ENCODE measurements at places on chromosomes 3 and 15.

- no peak for DNase-seq
Measured at GRCh38 chr3:73203101-73203500, 141.6 kb downstream of the EBLN2 start.

DNA sequence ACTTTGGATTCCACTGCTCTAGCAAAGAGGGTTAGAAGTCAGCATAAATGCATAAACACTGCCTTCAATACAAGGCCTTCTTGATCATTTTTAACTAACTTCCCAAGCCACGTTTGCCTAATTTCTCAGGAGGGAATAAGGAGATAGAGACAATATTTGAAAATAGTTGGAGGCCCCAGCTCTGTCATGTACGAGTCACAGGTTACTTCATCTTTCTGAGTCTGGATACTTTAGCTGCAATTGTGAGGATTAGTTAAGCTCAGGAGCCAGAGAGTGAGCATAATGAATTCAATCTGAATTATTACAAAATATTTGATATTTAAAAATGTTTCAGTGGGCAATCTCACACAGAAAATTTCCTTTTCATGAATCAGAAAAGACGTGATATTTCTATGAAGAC is 298.9 kb downstream of the SHOX2 start:
- DNase-seq: no peak

- DNase-seq: no peak
Measured at GRCh38 chr15:31162721-31163510, 61.4 kb upstream of the TRPM1 start.

DNA sequence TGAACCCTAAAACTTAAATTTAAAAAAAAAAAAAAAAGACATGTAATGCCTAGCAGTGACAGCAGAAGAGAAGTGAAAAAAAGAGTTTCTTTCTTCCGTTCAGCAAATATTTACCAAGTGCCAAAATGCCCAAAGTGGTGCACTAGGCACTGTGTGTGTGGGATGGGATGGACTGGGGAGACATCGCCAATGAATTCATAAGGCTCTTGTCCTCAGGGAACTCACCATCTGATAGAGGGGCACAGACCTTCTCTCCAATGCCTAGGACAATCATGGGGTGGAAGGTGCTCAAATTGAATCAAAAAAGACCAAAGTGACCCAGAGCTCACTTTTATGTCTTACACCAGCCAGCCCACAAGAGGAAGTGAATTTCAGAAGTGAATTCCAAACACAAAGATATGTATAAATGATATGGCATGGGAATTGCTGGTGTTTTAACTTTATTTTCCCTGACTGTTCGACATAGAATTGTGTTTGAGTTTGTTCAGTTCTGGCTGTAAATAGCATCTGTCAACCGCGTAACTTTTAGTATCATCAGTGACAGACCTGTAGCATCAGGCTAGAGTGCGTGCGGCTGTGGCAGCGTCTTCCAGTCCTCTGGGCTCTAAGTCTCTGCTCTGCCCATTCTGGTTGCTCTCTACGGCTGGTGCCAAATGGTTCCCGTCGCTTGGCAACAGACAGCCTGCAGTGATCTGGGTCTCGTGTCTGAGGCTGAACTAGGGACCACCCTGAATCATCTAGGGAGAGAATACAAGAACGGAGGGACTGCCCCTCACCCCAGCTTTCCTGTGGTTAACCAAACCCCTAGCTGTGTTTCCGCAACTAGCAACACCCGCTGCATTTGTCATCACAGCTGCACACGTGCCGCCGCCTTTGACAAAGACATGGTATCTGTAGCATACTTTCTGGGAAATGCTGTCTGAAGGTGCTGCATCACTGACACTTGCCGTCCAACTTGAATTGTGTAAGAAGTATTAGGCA is 154.0 kb upstream of the THBS1 start:
- peak; percentile 73 for DNase-seq

- peak; percentile 52 for DNase-seq
Measured at GRCh38 chr3:16813336-16813735, 71.4 kb upstream of the PLCL2 start.

GRCh38 chr3:148957586-148957985 is 33.8 kb upstream of the GYG1 start:
- DNase-seq: peak; percentile 34

- DNase-seq: peak; percentile 61
Measured at GRCh38 chr3:41202834-41203345, 3.6 kb downstream of the CTNNB1 start.

GRCh38 chr3:88807491-88808105 is 299.8 kb upstream of the EPHA3 start:
- DNase-seq: no peak

DNA sequence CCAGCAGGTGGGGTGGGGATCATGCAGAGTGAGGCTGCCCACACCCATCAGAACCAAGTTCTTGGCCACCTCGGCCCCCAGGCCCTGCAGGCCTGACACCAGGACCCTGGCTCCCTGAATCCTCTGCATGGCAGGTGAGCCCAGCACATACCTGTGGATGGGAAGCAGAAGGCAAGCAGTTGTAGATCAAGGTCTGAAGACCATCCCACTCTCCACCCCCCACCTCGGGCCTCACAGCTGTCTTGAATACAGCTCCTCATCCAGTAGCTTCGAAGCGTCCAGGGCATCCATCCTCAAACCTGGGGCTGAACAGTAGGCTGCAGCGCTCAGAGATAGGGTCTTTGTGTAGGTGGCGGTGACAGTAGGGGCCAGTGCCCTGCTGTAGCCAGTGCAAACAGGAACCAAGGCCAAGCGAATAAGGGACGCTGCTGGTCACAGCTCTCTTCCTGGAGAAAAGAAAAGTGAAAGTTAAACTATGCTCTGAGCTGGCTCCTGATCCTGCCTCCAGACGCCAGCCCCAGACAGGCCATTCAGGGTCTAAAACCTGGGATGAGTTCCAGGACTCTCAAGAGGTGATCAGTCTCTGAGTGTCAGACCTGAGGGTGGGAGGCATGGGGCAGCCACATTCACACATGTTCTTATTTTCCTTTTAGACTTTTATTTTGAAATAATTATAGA is at the start of gene UBA7:
TSS of gene UBA7 (minus strand) at position 457 of the 678 bp plus-strand sequence. CDS start at position 291, 166 bp downstream.
- DNase-seq: no peak

DNA sequence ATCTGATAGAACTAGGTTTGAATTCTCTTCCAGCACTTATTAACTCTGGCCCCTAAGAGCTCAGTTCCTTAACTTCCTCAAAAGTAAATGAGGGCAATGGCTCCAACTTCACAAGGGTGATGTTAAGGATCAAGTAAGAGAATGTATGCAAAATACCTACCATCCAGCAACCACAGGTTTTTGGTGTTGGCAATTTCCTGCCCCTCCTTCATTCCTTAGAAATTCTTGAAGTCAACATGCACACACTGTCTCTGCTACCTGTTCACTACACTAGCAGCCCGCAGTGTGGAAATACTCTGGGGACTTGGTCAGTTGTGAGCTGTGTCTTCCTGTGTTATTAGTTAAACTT is 5.0 kb downstream of the ZBED2 start:
- DNase-seq: no peak

GRCh38 chr3:42351207-42351606 is 59.2 kb downstream of the LYZL4 start:
- no peak for DNase-seq

DNA sequence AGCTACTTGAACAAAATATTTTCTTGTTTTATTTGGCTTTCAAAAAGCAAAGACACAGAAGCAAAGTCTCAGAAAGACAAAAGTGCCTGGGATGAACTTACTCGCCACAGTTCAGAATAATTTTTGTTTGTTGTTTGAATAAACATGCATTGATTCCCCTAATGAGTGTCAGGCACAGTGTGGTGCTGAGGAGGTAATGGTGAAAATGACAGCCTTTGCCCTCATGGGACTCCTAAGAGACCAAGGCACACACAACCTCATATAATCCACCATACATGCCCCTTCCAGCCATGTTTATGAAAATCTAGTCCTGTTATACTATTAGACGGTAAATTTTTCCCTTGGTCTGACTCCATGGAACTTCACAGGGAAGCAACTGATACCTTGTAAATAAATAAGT is 2.5 kb downstream of the GOLIM4 start:
- DNase-seq: no peak

- DNase-seq: no peak
Measured at GRCh38 chr3:197204736-197205135, 93.7 kb downstream of the DLG1 start.

- peak; percentile 26 for DNase-seq
Measured at GRCh38 chr3:178002113-178002512, 534.1 kb upstream of the KCNMB2 start.

DNA sequence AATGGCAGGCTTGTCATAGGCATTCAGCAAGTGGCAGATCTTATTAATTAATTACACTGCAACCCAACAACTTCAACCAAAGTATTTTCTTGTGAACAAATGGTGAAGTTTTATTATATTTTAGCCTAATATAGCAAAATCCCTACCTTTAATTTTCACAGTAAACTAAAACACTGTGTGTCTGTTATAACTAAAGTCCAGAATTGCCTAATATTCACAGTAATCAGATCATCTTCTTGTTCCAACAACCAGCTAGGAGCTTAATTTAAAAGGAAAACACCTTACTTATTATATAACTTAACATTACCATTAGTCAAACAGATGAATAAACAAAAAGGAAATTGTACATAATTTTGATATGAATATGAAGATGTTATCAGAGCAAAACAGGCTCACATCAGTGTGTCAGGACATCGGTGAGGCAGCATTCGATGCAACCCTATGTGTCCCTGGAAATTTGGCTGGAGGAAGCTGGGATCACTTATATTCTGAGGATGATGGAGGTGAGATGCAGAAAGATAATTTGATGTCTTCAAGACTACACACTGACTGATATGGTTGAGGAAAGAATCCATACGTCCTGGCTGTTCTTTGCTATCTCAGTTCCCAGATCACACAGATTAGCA is 189.3 kb upstream of the EIF1B start:
- no peak for DNase-seq

DNA sequence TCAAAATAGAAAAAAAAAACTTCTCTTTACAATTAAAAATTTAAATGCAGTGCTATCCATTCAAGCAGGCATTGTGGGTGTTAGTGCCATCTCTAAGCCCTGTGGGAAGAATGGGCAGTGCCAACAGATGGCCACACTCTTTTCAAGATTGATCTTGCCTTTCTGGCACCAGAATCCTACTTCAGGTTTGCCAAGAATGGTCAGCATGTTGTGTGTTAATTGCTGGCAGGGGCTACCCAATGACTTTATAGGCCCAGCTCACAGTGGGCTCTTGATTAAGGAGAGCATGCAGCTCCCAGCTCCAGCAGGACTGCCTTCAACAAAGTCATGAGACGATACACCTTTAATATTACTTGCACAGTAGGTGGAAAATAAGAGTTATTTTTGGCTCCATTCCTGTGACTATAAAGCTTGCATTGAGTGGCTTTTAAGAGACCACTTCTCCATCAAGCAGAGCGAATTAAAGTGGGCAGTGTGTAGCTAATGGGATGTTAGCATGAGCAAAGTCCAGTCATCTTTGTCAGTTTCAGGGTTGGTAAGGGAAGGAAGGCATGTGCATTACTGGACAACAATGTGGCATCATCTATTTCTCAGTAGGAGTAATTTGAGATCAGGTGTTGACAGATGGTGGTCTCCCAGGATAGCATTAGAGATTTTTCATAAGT is 476.8 kb downstream of the C3orf38 start:
- peak; percentile 95 for DNase-seq

DNA sequence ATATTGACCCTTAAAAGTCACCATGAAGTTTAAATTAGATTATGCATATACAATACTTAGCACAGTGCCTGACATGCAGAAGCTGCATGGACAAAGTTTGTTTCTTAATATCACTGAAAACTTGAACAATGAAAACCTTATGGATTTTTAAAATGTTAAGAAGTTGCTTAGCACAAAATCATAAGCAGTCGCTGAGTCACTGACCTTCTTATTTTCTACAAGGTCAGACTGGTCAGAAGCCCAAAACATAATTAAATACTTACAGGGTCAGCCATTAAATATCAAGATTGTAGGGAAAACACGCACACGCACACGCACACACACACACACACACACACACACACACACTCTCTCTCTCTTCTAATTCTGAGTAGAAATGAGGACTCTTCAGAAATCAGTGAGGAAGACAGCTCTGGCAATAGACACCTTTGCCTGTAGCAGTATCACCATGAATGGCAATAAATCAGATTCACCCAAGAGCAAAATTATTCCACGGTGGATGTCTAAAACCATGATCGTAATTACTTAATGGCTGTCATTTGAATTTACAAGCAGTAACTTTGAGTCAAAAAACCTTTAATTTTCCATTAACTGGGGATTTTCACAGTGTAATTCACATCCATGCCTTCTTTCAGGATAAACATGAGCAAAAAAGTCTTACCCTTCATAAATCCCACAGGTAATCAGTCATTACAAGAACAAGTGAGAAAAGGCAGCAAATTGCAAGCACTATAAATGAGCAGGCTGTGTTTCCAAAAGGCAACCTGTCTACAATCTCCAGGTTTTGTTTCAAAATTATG is 147.5 kb downstream of the OSBPL10 start:
- DNase-seq: no peak

- DNase-seq: peak; percentile 80
Measured at GRCh38 chr3:4083225-4084015, 219.7 kb upstream of the SETMAR start.

DNA sequence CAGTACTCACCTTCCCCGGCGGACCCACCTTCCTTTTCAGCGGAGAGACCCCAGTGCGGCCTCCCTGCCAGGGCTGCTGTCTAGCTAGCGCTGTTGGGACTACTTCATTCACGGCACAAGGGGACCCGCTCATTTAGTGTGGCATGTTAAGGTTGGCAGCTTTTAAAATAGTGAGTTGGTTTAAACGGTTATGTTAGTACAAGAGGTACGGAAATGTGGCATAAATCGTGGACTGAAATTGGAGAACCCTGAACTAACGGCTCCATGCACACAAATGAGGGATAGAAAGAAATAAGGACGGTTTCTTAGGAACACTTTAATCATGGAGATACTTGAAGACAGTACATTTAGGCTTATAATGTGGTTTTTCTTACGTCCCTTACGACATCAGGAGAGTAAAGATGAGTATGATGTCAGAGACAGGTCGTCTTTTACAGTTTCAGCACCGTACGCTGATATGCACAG is 752 bp downstream of the CEP63 start:
- peak; percentile 63 for DNase-seq

DNA sequence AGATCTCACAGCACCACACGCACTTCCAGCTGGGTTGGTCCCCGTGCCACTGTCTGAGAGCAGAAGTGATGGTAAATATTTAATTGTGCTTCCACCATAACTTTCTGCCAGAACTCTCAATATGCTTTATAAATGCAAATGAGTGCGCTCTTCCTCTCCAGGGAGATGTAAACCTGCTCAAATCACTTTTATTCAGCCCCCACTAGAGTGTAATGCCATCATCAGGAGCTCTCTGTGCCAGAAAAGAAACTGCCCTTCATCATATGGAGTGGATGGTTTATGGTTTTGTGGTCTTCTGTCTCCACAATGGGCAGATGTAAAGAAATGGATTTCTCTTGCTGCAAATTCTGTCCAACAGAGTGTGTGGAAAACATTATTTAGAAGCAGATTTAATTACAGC is 127.0 kb downstream of the EPHB1 start:
- no peak for DNase-seq

- no peak for DNase-seq
Measured at GRCh38 chr3:28835249-28835648, 445.6 kb upstream of the RBMS3 start.

- no peak for DNase-seq
Measured at GRCh38 chr3:26312816-26313215, 309.8 kb upstream of the LRRC3B start.
